Muscle of leg (tissue), 16 donors: ENCODE measurements at places on chromosomes 6 and 20.

DNA sequence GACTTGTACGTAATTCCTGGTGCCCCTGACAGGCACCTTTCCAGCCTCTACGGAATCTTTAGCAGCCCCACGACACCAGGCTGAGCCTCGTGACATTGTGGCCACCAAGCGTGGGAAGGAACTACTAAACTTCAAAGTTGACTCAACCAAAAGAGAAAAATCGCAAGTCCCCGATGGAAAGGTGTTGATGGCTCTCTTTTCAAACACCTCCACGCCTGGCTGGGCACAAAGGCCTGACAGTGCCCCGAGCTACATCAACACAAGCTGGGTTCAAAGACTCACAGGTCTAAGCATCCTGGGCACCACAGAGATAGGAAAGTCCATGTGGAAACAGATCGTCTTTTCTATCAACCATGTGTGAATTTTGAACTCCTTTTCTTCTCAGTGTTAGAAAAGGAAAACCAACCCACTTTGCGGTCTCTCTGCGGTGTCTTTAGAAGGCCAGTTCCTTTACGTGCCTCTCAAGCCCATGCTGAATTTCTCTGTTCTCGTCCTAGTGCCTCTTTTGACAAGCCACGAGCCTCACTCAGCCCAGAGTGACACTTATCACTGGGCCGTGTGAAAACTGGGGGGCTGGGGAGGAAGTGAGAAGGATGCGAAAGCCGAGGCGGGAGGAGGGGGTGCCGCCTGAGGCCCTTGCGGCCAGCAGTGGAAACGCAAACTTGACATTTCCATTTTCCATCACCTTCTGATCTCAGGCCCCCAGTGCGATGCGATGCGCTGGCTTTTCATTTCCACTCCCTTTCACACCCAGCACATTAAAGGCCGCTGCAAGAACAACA is 59.4 kb downstream of the GFOD1 start:
- DNase-seq: peak; percentile 44

- DNase-seq: peak; percentile 34
Measured at GRCh38 chr20:9617940-9618339, 103.5 kb downstream of the LAMP5 start.

DNA sequence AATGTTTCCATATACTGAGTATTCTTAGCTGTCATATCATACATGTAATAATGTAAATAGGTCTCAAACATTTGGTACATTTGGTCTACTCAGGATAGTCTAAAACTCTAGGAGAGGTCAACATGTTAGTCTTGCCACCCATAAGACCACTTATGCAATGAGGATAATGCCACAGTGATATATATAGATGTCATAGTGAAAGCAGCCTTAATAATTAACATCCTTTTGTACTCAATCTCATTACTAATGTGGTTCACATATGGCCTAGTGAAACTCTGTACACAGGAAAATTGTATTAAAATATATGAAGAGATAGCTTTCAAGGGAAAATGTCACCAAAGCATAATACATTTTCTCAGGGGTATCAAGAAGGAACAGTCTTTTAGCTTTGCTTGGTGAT is 577.9 kb downstream of the TFAP2B start:
- no peak for DNase-seq

DNA sequence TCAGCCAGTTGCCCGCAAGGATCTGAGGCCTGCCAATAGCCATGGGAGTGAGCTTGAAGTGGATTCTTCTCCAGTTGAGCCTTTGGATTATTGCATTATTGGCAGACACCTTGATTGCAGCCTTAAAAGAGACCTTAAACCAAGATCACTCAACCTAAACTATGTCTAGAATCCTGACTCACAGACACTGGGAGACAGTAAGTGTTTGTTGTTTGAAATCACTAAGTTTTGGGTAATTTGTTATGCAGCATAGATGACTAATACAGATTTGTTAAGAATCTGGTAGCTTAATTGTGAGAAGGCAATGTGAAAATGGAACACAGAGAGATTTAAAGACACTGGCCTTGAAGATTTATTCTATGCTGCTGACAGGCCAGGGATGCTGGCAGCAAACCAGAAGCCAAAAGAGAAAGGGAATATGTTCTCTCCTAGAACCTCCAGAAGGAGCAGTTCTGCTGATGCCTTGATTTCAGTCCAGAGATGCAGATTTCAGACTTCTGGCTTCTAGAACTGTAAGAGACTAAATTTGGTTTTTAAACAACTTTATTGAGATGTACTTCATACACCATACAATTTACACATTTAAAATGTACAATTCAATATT is 17.6 kb downstream of the SIRPD start:
- DNase-seq: no peak

GRCh38 chr6:37260040-37260439 is 2.1 kb upstream of the TMEM217 start:
- no peak for DNase-seq

DNA sequence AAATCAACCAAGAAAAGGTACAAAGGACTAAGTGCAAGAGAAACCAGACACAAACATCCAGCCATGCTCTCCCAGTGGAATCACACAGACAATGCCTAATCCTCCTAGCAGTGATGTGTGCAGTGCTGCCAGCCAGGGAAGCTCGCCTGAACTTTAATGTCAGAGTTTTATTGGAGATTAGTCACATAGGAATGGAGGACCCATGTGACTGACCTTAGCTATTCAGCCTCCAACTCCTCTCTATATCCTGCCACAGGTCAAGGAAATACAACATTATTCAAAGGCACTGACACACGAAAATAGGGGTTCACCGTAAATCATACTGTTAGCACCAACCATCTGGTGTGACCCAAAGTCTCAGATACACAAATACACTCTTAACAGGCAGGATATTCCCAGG is 684.6 kb downstream of the DOK5 start:
- no peak for DNase-seq
